ENCODE measurements at places on chromosomes 12 and 14. TPM values are rescaled to one million over a fixed set of nuclear protein-coding genes. Genes with fewer than 3 reads are reported as not detected.

DNA sequence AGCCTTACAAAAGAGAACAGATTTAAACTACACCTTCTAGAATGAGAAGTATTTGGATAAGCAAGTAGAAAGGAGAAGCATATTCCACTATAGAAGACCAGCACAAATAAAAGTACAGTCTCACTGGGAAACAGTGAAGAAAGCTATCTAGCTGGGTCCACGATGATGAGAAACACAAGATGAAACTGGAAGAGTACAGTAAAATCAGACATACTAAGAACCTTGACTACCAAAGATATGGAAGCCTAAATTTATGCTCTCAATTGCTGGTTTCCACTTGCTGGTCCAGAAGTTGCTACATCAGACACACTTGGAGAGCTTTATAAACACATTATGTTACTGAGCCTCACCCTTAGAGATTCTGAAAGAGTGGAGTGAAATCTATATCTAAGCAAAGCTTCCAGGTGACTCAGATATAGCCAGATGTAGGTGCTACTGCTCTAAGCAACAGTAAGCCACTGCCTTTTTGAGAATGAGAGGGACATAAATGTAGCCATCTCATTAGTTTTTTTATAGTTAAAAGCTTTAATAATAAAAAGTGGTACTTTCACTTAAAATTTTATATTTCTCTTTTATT lies 96.3 kb upstream of the BBS10 start:
- H3K27me3 ChIP-seq: no peaks in the 10 kb centered on the region
- no peak for DNase-seq
- peaks cover 6% of the 10 kb centered on the region for H3K4me1 ChIP-seq
- H3K36me3 ChIP-seq: no peaks in the 10 kb centered on the region
- no peak overlapping the region for H3K4me3 ChIP-seq

DNA sequence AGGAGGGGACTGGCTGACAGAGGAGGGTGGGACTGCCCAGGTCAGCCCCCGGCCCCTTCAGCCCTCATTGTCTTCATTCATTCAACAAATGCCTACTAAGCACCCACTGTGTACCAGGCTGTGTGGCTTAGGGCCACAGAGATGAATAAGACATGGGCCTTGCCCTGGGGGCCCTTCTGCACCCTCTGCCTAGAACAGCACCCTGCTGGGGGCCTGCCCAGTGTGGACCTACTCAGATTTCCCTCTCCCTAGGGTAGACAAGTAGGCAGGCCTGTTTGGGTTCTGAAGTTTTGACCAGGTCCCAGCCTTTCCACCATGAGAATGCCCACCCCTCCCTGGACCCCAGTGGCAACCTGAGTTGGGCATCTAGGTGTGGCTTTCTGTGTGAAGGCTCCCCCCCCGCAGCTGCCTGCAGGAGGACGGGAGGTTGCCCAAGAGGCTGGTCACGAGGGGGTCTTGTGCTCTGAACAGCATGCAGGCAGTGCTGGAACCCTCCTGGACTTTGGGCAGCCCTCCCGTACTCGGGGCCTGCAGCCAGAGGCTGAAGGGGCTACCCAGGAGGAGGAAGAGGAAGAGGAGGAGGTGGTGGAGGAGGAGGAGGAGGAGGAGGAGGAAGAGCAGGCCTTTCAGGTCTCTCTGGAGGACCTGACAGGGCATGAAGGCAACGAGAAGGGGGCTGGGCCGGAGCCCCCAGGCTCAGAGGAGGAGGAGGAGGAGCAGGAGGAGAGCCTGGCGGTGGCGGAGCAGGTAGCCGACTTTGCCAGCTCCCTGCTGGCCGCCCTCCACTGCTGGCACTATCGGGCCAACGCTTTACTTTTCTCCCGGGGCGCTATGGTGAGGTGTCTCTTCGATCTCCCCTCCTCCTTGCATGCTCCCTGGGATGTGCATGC lies 33.4 kb downstream of the PLEKHG3 start:
- no peaks in the 10 kb centered on the region for H3K4me1 ChIP-seq
- no peaks in the 10 kb centered on the region for H3K27me3 ChIP-seq
- no peak overlapping the region for H3K4me3 ChIP-seq
- no peak overlapping the region for H3K27ac ChIP-seq
- no peak for DNase-seq

DNA sequence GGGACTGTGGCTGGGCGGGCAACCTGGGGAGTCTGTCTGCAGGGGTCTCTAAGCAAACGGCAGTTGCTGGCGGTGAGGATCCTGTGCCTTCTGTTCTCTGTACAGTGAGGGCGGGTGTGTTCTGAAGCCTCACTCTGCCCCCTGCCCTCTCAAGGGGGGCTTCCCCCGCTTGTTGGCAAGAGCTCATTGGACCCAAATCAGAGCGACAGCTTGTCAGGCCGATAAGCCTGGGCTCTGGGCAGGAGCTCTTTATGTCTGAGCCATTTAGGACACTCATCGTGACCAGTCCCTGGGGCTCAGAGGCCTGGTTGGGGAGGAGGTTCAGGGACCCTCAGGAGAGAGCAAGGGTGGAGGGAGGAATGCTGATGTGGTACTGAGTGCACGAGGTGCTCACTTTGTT lies 136.0 kb downstream of the TSPAN9 start:
- no peak for DNase-seq
- peaks cover 19% of the 10 kb centered on the region for H3K4me1 ChIP-seq
- no peak overlapping the region for H3K27ac ChIP-seq
- no peak overlapping the region for H3K4me3 ChIP-seq
- no peaks in the 10 kb centered on the region for H3K27me3 ChIP-seq

- H3K4me3 ChIP-seq: no peak overlapping the region
- H3K4me1 ChIP-seq: peaks cover 3% of the 10 kb centered on the region
- no peak overlapping the region for H3K27ac ChIP-seq
- H3K27me3 ChIP-seq: no peaks in the 10 kb centered on the region
- no peak for DNase-seq
- no peaks in the 10 kb centered on the region for H3K36me3 ChIP-seq
Observed at GRCh38 chr14:50839691-50840090, 8.7 kb upstream of the NIN start.

- no peak overlapping the region for H3K4me3 ChIP-seq
- H3K36me3 ChIP-seq: no peaks in the 10 kb centered on the region
- no peak overlapping the region for H3K27ac ChIP-seq
Observed at GRCh38 chr14:21825149-21825743, 151.6 kb upstream of the OR4E1 start.

- no peak overlapping the region for H3K27ac ChIP-seq
- no peaks in the 10 kb centered on the region for H3K27me3 ChIP-seq
- DNase-seq: no peak
- no peaks in the 10 kb centered on the region for H3K36me3 ChIP-seq
- no peaks in the 10 kb centered on the region for H3K4me1 ChIP-seq
Observed at GRCh38 chr12:69649529-69649928, 38.8 kb upstream of the LRRC10 start.

DNA sequence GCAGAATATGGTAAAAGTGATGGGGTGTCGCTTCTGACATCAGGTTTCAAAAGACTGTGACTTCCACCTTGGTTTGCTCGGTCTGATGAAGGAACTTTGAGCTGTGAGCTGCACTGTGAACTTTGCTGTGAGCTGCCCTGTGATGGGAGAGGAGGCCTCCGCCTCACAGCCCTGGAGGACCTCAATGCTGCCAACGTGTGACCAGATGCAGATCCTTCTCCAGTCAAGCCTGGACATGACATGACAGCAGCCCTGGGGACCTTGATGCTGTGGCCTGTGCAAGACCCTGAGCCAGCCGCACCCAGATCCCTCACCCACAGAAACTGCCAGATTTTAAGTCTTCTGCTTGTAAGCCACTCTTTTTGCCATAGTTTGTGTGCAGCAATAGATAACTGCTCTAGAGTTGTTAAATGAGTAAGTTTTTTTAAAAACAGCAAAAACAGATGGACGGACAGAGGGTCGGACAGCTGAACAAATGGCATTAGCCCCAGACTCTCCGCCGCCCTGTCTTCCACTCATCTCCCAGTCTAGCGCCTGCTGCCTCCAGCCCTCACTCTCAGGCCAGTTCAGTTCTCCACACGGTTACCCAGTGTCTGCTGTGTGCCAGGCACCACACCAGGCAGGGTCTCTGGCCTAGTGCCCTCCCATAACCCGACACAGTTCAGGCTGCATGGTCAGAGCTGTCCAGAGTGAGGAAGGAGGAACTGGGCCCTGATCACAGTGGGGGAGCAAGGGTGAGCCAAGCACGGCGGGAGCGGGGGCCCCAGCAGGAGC lies 13.1 kb upstream of the LRTM2 start:
- no peaks in the 10 kb centered on the region for H3K36me3 ChIP-seq
- H3K27me3 ChIP-seq: no peaks in the 10 kb centered on the region
- H3K4me3 ChIP-seq: no peak overlapping the region
- no peak overlapping the region for H3K27ac ChIP-seq
- peaks cover 4% of the 10 kb centered on the region for H3K4me1 ChIP-seq
- DNase-seq: no peak

- H3K4me3 ChIP-seq: no peak overlapping the region
- peaks cover 10% of the 10 kb centered on the region for H3K36me3 ChIP-seq
- DNase-seq: no peak
- no peak overlapping the region for H3K27ac ChIP-seq
- H3K27me3 ChIP-seq: no peaks in the 10 kb centered on the region
Observed at GRCh38 chr12:2886768-2887450, 3.8 kb upstream of the TULP3 start.

- no peaks in the 10 kb centered on the region for H3K4me1 ChIP-seq
- DNase-seq: no peak
- H3K36me3 ChIP-seq: no peaks in the 10 kb centered on the region
- H3K4me3 ChIP-seq: no peak overlapping the region
- no peak overlapping the region for H3K27ac ChIP-seq
Observed at GRCh38 chr12:18446061-18446644, 184.8 kb downstream of the PIK3C2G start.

GRCh38 chr12:25102402-25102801 lies 92.6 kb downstream of the DNAI7 start:
- H3K27me3 ChIP-seq: no peaks in the 10 kb centered on the region
- no peak for DNase-seq
- no peaks in the 10 kb centered on the region for H3K4me1 ChIP-seq

- no peak overlapping the region for H3K27ac ChIP-seq
- DNase-seq: no peak
Observed at GRCh38 chr12:127263621-127264020, 1003.3 kb upstream of the TMEM132C start.

DNA sequence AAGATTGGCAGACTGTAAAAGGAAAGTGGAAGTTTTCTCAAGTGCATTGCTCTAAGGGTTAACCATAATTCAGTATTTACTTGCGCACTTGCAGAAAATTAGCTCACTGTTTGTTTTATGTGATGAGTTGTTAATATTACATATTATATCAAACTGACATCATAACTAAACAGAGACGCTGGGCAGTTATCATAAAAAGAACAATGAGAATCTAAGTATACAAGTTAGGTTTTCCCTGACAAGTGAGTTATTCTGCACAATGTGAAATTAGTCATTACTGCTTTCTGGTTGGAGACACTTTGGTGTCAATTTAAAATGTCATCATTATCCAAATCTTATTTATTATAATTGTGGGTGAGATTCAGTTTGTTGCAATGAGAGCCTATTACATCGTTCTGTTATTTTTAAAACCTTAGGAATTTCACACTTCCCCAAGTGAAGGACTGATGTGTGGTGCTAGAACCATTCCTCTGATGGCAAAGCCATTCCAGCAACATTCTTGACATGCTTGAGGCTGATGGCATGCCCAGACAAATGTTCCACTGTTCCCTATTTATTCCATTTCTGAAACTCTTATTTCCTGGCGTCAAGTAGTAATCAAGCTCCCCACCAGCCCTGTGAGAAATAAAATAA lies 90.1 kb upstream of the FLRT2 start:
- H3K36me3 ChIP-seq: no peaks in the 10 kb centered on the region
- H3K27me3 ChIP-seq: no peaks in the 10 kb centered on the region
- no peak for DNase-seq
- H3K4me3 ChIP-seq: no peak overlapping the region

GRCh38 chr12:118835926-118836325 lies 145.4 kb upstream of the SRRM4 start:
- H3K4me3 ChIP-seq: no peak overlapping the region
- H3K27me3 ChIP-seq: no peaks in the 10 kb centered on the region
- DNase-seq: no peak
- no peak overlapping the region for H3K27ac ChIP-seq

GRCh38 chr14:89616852-89617341 lies 199.9 kb upstream of the FOXN3 start:
- H3K36me3 ChIP-seq: no peaks in the 10 kb centered on the region
- H3K27me3 ChIP-seq: peaks cover 5% of the 10 kb centered on the region
- DNase-seq: no peak
- H3K4me1 ChIP-seq: peaks cover 14% of the 10 kb centered on the region

DNA sequence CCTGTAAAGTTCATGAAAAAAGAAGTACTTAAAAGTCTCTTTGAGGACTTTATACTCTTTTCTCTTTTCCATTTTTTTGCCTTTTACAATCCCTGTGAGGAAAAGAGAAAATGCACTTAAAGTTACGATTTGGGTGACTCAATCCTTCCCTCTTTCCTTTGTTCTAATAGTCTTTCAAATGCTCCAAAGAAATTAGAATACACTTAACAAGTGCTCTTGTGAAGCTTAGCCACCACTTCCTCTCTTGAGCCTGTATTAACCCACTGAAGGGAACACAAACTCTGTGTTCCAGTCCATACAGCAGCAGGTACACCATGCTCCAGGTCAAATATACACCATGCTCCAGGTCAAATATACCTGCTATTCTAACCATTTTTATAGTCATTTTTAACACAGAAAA lies 581.1 kb upstream of the MGAT4C start:
- H3K27me3 ChIP-seq: no peaks in the 10 kb centered on the region
- no peak overlapping the region for H3K27ac ChIP-seq
- H3K4me1 ChIP-seq: no peaks in the 10 kb centered on the region
- H3K4me3 ChIP-seq: no peak overlapping the region
- H3K36me3 ChIP-seq: no peaks in the 10 kb centered on the region

DNA sequence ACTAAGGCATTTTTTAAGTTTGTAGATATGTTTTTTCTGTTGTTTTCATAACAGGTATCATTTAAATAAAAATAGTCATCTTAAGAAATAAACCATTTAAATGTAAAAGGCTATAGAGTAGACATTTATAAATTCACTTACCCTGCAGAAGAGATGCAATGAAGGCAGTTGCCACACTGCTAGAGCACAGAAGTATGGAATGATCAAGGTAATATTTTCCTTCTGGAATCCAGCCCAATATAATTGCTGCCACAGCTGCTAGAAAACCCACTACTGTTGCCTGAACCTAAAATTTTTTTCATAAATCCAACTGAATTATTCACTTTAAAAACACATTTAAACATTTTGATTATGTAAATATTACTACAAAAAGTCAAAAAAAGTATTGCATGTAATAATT lies 69.2 kb downstream of the SLC41A2 start:
- no peaks in the 10 kb centered on the region for H3K36me3 ChIP-seq
- peaks cover 13% of the 10 kb centered on the region for H3K4me1 ChIP-seq
- no peak for DNase-seq
- no peak overlapping the region for H3K4me3 ChIP-seq
- no peaks in the 10 kb centered on the region for H3K27me3 ChIP-seq

- no peak overlapping the region for H3K4me3 ChIP-seq
- no peak overlapping the region for H3K27ac ChIP-seq
- no peak for DNase-seq
- peaks cover 36% of the 10 kb centered on the region for H3K27me3 ChIP-seq
- H3K36me3 ChIP-seq: no peaks in the 10 kb centered on the region
Observed at GRCh38 chr14:99281396-99281795, 9.4 kb upstream of the BCL11B start.

- no peaks in the 10 kb centered on the region for H3K4me1 ChIP-seq
- no peak for DNase-seq
- H3K36me3 ChIP-seq: no peaks in the 10 kb centered on the region
- no peaks in the 10 kb centered on the region for H3K27me3 ChIP-seq
- no peak overlapping the region for H3K27ac ChIP-seq
- H3K4me3 ChIP-seq: no peak overlapping the region
Observed at GRCh38 chr12:10543499-10543898, 37.8 kb downstream of the EIF2S3B start.

The ESRRB gene
- 1.9 TPM for total RNA-seq

The STAC3 gene
- total RNA-seq: 2.5 TPM

The MIP gene
- 0.79 TPM for total RNA-seq

The MYH6 gene
- total RNA-seq: not detected

The PTGDR gene
- not detected for total RNA-seq

The TAS2R46 gene
- 0.42 TPM for total RNA-seq

The HSPB8 gene
- 3.5 TPM for total RNA-seq

The EAPP gene
- 32.2 TPM for total RNA-seq

The TCTN2 gene
- total RNA-seq: 12.1 TPM
